ENCODE measurements at places on chromosomes 2 and 18.

DNA sequence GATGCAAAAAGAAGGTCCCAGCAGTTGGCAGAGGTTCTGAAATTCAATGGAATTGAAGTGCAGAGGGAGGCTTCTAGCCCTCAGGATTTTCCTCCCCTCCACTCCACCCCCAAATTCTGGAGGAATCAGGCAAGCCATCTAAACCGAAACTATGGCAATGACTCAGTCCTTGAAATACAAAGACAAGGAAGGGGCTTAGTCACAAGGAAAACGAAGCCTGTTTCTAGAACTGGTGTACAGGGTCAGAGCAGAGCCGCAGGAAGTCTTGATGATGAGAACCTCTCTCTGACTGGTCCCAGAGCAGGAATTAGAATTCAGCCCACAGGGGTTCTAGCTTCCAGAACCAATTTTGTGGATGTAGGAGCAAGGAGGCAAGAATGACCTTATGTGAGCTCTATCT is 111.7 kb upstream of the SCN1A start:
- DNase-seq = no peak

GRCh38 chr2:143218621-143219020 is 89.4 kb downstream of the ARHGAP15 start:
- DNase-seq = no peak

GRCh38 chr18:33745871-33746545 is 168.0 kb downstream of the ASXL3 start:
- DNase-seq = no peak

GRCh38 chr18:9766076-9766481 is 58.0 kb downstream of the RAB31 start:
- no peak for DNase-seq

- DNase-seq = no peak
These were observed 325.5 kb upstream of the HS6ST1 start for GRCh38 chr2:128644156-128644555.

GRCh38 chr2:15092181-15092580 is 459.7 kb downstream of the LRATD1 start:
- DNase-seq = no peak

- no peak for DNase-seq
These were observed 131.3 kb upstream of the ACAA2 start for GRCh38 chr18:49944663-49945062.

GRCh38 chr2:6723865-6724604 is 141.7 kb downstream of the CMPK2 start:
- DNase-seq = no peak

DNA sequence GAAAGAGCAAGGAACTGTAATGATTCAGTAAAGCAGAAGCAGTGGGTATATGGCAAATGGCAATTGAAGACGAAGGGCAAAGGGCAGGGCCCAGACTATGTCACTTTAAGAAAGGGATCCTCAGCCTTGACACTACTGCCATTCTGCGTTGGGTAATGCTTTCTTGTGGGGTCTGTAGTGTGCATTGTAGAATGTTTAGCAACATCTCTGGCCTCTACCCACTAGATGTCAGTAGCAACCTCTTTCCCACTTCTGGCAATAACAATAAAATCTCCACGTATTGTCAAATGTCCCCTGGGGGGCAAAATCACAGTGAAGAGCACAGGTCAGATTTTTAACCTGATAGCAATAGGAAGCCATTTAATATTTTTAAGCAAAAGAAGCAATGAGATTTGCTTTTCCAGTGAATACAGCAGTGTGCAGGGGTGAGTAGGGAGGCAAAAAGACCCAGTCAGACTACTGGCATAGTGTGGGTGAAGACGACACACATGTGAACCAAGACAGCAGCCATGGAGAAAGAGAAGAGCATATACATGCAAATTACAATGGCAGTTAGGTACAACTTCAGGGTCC is 209.5 kb downstream of the DYM start:
- DNase-seq = no peak

DNA sequence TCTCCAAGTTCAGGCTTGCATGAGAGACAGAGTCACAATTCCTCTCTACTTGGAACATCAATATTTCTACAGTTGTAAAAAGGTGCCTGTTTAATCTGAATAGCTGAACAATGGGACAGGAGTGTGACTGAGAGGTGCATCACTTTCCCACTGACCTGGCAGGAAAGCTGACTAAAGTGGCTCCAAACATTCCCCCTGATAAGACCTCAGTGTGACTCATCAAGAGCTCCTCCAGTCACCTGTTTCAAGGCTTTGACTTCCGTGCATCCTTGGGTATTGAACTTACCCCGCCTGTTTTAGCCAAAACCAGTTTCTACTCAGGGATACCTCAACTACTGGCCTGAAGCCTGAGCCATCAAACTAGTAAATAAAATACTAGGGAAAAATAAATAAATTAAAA is 453.9 kb upstream of the DDX18 start:
- DNase-seq = no peak

DNA sequence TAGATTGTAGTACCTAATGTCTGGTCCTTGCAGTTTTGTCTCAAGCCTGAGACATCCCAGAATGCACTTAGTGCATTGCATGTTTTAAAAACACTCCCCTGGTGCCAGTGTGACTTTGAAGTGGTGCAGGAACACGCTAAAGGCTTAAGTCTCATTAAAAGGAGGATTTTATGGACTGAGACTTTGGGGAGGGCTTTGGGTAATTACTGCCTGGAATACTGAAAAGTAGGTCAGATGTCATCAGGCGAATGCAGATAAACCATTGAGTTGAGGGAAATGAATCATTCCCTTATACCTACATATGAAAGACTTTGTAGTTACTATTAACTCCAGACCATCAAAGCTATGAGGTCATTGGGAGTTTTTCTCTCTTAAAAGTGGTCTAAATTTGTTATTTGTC is 3.0 kb upstream of the OSBPL1A start:
- DNase-seq = no peak

DNA sequence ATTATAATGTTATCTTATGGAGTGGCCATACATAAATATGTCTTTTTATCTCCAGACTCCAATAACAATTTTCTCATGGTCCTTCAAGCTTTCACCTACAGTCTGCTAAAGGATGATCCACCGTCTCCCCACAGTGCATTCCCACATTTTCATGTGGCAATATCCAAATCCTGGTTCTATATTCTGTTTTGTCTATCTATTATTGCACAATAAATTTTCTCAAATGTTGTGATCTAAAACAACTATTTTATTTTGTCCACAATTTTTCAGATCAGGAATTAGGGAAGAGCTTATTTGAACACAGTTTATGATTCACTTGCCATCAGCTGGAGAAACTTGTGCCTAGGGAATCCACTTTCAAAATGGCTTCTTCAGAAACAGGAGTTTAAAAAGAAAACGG is 614.4 kb upstream of the TMEFF2 start:
- no peak for DNase-seq

- DNase-seq = no peak
These were observed 189.4 kb upstream of the CWC22 start for GRCh38 chr2:180196419-180196977.

Measured in activated T-helper 1 cell treated with Interleukin-2 at 50 U/mL for 16 hours (primary cell).